ENCODE measurements at places on chromosomes 7 and 10.

DNA sequence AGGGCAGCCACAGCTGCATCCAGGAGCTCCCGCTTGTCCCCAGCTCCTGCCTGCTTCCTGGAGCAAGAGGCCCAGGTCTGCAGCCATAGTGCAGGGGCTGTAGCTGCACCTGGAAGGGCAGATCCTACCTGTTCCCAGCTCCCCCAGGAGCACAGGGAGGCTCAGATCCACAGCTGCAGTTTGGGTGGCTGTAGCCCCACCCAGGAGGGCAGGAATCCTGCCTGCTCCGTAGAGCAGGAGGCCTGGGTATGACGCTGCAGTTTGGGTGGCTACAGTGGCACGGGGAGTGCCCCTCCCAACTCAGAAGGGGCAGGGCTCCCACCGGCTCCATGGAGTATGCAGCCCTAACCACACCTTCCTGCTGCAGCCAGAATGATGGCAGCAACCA is 26.7 kb upstream of the CDCA7L start:
- DNase-seq, result no peak

DNA sequence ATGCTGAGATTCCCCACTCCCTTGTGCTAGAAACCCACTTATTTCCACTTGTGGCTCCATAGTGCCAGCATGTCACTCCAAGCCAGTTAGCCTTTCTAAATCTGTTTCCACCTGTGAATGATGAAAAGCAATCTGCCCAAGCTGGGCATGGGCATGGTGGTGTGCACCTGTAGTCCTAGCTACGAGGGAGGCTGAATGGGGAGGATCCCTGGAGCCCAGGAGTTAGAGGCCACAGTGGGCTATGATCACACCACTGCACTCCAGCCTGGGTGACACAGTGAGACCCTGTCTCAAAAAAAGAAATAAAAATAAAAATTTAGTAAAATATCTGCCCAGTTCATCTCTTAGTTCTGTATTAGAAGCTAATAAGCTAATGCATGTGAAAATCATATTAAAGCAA is 5.0 kb upstream of the PTF1A start:
- DNase-seq, result no peak

DNA sequence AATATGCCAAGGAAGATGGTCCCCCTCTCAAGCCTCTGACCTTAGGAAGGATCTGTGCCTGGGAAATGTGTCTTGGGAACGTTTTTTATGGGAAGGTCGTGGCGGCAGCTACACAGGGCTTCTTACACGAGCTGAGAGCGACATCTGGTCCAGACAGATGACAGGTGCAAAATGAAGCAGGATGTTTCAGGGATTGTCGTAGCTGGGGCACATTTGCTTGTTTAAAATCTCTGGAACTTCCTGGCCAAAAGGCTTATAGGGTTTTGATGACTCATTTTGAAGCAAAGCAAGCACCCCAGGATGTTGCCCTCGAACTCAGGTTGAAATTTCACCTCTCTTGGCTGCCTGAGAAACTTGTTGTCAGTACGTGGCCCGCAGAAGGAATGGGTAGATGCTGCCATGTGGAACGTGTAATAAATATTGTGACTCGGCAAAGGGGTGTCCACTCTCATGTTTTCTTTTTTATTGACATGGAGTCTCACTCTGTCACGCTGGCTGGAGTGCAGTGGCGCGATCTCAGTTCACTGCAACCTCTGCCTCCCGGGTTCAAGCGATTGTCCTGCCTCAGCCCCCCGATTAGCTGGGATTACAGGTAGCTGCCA is 117.5 kb downstream of the CAMK1D start:
- no peak for DNase-seq

DNA sequence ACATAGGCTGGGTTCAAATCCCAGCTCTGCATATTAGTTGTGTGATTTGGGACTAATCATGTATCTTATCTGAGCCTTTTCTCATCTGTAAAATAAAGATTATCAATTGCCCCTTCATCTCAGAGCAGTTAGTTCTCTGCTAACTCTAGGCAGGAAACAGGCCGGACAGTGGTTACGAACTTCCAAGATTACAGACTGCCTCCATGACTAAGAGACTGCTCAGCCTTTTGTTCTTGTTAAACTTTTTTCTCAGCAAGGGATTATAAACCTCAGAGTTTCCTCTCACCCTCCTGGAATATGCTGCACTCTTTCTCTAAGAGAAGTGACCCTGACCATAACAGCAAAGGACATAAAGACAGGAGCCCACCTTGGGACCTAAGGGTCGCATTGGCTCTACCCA is 52.5 kb upstream of the NFKB2 start:
- DNase-seq, result no peak

GRCh38 chr7:42893346-42894240 is 18.3 kb downstream of the C7orf25 start:
- no peak for DNase-seq

- no peak for DNase-seq
Measured at GRCh38 chr7:47100148-47100816, 481.6 kb downstream of the TNS3 start.

- DNase-seq, result no peak
Measured at GRCh38 chr10:97571622-97572021, 957 bp upstream of the ANKRD2 start.

DNA sequence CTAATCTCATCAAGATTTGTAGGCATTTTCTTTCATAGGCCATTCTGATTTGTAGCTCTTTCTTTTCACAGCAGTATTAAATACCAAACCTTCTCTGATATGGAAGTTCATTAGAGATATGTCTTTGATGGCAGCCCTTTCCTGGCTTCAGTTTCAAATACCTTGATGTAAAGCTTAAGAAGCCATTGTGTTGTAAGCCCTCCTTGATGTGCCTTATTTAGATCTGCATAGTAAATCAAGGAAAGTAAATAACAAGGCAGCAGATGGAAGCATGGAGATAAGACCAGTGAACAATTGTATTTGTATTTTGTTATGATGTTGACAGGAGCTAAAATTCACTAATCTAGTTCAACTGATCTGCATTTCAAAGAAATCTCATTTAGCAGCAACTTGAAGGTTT is 234.9 kb upstream of the PPP1R3A start:
- no peak for DNase-seq

- DNase-seq, result no peak
Measured at GRCh38 chr7:28029051-28029450, 151.5 kb downstream of the JAZF1 start.

GRCh38 chr10:59007307-59008025 is 169.0 kb upstream of the PHYHIPL start:
- no peak for DNase-seq

DNA sequence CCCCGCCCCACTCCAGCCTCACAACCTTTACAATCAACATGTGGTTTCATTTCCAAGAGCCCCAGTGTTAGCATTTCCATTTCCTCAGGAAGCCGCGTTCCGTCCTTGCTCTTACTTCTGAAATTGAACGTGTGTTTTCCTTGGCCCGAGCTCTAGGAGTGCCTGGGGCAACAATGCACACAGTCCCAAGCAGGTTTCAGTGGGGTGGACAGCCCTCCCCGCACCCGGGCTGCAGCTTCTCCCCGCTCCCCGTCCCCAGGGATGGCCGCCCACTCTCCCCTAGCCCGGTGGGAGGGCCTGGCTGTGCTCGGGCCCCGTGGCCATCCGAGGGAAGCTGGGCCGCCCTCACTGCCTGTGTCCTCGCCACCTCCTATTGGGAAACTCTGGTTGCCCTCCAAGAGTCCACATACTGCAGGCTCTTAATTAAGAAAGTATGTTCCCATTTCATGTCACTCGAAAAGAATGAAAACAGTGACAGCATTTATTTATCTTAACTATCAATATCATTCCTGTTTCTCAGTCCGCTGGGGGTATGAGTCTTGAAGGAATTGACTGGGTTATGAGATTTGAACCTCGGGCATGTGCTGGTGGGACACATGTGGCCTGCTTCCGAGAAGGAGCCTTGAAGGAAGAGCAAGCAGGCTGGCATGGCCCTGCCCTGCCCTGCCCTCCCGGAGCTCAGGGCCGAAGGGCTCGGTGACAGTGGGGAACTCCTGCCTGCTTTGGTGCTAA is 163.8 kb downstream of the GRK5 start:
- DNase-seq, result no peak

DNA sequence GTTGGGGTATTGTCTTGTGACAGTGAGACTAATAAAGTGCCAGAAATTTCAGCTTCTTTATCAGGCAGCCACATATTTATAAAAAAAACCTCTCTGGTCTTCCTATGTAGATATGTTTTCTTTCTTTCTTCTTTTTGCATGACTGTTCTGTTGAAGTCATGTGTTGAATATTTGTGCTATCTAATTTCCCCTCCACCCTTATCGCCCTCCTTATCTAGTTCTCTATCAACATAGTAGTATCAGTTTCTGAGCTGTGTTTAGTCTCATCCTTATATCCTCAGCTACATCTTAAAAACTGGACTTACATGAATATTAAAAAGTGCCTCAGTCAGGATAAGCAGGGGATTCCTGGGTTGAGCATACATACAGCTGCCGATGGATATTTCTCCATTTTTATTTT is 53.9 kb downstream of the SEMA3D start:
- DNase-seq, result no peak

DNA sequence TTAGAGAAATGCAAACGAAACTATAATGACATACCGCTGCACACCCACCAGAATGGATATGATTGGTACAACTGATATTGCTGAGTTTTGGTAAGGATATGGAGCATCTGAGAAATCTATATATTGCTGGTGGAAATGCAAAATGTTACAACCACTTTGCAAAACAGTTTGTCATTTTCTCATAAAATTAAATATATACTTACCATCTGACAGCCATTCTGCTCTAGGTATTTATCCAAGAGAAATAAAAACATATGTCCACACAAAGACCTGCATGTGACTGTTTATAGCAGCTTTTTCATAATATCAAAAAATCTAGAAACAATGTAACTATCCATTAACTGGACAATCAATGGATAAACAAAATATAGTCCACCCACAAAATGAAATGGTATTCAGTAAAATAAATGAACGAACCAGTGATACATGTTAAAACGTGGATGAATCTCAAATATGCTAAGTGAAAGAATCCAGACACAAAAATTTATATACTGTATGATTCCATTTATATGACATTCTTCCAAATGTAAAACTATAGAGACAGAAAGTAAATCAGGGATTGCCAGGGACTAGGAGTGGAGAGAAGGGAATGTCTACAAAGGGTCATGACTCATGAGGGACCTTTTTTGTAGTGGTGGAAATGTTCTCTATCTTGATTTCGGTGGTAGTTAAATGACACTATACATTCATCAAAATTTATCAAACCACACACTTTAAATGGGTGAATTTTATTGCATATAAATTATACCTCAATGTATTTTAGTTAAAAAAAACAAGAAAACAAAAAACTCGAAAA is 312.0 kb upstream of the GLI3 start:
- DNase-seq, result no peak

DNA sequence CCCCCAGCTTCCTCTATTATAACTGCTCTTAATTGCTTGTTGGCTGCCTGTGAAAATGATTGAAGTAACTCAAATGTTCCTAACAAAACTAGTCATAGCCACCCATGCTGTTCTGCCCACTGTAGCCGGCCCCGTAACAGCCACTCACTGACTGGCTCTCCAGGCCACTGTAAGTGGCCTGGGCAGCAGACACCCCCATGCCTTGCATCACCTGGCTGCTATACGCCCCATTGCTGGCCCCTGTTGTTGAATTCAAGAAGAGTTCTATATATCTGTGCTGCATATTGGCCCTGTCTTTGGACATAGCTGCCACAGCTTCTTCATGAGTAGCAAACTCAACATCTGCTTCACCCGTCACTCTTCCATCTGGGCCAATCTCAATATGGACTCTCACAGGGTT is 15.1 kb downstream of the FXYD4 start:
- DNase-seq, result no peak

Data from stimulated activated CD4-positive, alpha-beta T cell treated with anti-CD3 and anti-CD28 coated beads, Interleukin-1b, Interleukin-23, amount 100 ng/mL, for 1 hour (primary cell).